Endothelial cell (in vitro differentiated cells): ENCODE measurements at places on chromosomes 12 and 14.

DNA sequence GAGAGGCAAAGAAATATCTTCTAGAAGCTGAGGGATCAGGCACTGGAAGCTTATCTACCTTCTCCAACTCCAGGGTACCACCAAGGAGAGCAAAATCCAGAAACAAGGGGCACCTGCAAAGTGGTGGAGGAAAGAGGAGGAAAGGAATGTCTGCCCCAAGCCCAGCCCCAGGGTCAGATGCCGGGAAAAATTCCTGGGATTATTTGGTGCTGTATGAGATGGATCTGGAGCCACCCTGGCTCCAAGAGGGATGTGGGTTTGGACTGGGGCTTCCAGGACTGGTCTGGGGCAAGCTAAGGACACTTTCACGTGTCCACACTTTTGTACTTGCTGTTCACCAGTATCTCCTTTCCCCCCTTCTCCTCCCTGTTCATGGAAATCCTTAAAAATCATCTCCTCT is 69.8 kb downstream of the DPF3 start:
- H3K4me3 ChIP-seq, result no peak overlapping the region
- no peak for DNase-seq
- H3K27ac ChIP-seq, result no peak overlapping the region
- H3K27me3 ChIP-seq, result peaks cover 2% of the 10 kb centered on the region
- peaks cover 3% of the 10 kb centered on the region for H3K36me3 ChIP-seq
- peaks cover 9% of the 10 kb centered on the region for H3K4me1 ChIP-seq

DNA sequence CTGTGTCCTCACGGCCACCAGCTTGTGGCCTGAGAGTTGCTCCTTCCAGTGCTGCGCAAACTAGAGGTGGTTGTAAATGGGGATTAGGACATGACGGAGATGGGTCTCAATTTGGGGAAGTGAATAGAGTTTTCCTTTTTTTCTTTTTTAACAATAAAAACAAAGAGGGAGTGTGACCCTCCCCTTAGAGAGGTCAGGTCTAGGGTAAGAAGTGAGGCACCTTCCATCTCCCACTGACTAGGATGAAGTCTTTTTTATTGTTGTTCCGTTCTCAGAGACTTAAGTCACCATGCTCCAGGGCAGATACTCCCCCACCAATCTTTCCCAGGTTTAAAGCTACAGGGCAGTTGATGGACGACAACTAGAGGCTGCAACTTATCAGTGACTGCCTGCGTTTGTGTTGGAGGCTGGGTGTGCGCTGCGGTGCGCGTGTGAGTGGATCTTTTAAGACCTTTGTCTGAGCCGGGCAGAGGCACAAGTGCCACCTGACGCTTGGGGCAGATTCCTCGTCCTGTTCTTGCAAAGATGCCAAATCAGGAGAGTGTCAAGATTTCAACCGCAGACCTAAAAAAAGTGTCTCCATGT is 2.1 kb upstream of the GSC start:
- no peak overlapping the region for H3K4me3 ChIP-seq
- no peak overlapping the region for H3K27ac ChIP-seq
- H3K36me3 ChIP-seq, result no peaks in the 10 kb centered on the region
- DNase-seq, result no peak
- H3K27me3 ChIP-seq, result peaks cover 35% of the 10 kb centered on the region
- peaks cover 33% of the 10 kb centered on the region for H3K4me1 ChIP-seq

GRCh38 chr14:102686196-102686801 is 91.0 kb upstream of the TRAF3 start:
- peaks cover 16% of the 10 kb centered on the region for H3K36me3 ChIP-seq
- no peak overlapping the region for H3K27ac ChIP-seq
- peaks cover 18% of the 10 kb centered on the region for H3K4me1 ChIP-seq
- H3K27me3 ChIP-seq, result peaks cover 2% of the 10 kb centered on the region
- no peak overlapping the region for H3K4me3 ChIP-seq
- DNase-seq, result no peak

- H3K4me3 ChIP-seq, result no peak overlapping the region
- H3K27me3 ChIP-seq, result no peaks in the 10 kb centered on the region
- H3K4me1 ChIP-seq, result peaks cover 8% of the 10 kb centered on the region
- peak; percentile 5 for DNase-seq
Measured at GRCh38 chr14:38442208-38442607, 186.3 kb upstream of the CLEC14A start.

DNA sequence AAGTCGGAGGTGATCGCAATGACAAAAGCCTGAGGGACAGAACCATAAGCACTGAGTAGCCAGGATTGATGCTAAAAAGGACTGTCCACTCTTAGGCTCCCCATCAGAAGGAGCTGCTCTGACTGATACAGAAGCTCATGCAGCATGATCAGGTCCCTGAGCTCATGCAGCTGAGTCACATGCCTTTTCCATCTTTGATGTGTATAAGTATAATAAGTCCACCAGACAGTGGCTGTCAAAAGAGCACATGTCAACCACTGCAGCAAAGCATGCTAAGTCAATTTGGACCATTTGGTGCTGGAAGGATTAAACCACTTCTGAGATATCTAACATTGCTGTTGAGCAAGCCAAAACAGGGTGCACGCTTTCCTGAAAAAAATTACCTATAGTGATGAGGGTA is 144.1 kb downstream of the NTF3 start:
- H3K36me3 ChIP-seq, result no peaks in the 10 kb centered on the region
- no peak overlapping the region for H3K4me3 ChIP-seq
- H3K27me3 ChIP-seq, result peaks cover 3% of the 10 kb centered on the region

- peaks cover 5% of the 10 kb centered on the region for H3K36me3 ChIP-seq
- H3K27ac ChIP-seq, result peak overlapping the region; percentile 97
- H3K27me3 ChIP-seq, result peaks cover 4% of the 10 kb centered on the region
- peaks cover 29% of the 10 kb centered on the region for H3K4me1 ChIP-seq
- no peak for DNase-seq
- H3K4me3 ChIP-seq, result peak overlapping the region; percentile 100
Measured at GRCh38 chr12:69240631-69240995, 1.2 kb downstream of the CPSF6 start.

- H3K27me3 ChIP-seq, result peaks cover 1% of the 10 kb centered on the region
- no peaks in the 10 kb centered on the region for H3K36me3 ChIP-seq
- H3K27ac ChIP-seq, result no peak overlapping the region
- peaks cover 21% of the 10 kb centered on the region for H3K4me1 ChIP-seq
Measured at GRCh38 chr12:67797753-67798152, 149.2 kb downstream of the DYRK2 start.

DNA sequence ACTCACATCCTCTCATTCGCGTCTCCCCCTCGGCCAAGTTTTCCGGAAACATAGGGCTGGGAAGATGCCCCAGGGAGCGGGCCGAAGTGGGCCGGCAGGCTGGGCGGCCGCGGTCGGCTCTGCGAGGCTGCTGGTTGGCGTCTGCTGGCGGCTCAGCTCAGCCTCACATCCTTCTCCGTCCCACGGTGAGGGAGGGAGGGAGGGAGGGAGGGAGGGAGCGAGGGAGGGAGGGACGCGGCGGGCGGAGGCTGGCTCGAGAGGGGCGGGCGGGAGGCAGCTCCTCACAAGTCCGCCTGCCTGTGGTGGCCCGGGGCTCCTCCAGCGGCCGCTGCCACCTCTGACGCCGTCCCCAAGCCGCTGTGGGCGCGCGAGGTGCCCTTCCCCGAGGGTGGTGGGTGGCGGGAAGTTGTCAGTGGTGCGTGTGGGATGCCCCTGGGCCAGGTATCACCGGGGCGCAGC is 93.8 kb downstream of the RFLNA start:
- H3K27me3 ChIP-seq, result peaks cover 18% of the 10 kb centered on the region
- peaks cover 4% of the 10 kb centered on the region for H3K36me3 ChIP-seq
- H3K27ac ChIP-seq, result no peak overlapping the region
